ENCODE measurements at places on chromosomes 7 and 10.

GRCh38 chr10:47053081-47053798, 142.0 kb downstream of the PTPN20 start:
- no peak for DNase-seq

GRCh38 chr7:23332910-23333612, 33.9 kb downstream of the MALSU1 start:
- no peak for DNase-seq

DNA sequence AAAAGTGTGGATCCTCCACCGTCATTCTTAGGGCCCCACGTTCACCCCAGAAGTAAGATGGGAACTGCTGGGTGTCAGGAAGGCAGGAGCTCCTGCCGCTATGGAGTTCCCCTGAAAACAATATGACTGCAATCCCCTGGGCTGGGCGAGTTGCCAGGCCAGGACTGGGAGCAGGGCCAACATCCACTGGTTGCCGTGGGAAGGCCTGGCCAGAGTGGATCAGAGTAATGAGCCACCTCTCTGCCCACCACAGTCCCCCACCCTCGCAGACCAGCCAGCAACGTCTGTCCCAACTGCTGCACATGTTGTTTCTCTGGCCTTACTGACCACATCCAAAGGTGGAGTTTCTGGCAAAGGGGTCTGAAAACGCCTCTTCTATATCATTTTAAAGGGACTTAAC, 86.6 kb downstream of the STRA8 start:
- peak; percentile 7 for DNase-seq

DNA sequence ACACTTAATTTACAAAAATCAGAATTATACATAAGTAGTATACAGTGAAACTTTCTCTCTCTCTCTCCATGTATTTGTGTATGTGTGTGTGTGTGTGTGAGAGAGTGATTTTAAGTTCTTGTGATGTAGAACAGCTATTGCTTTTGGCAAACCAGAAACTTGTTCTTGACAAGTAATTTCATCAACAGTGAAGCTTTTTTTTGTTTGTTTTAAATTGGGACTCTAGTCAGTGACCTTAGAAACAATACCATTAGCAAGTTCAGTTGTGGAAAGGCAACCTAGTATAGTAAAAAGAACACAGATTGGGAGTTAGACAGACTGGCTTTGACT, 319.1 kb downstream of the PTEN start:
- DNase-seq, result no peak
